ENCODE measurements at places on chromosomes 1 and 21. TPM values are rescaled to one million over a fixed set of nuclear protein-coding genes. Genes with fewer than 3 reads are reported as not detected.

DNA sequence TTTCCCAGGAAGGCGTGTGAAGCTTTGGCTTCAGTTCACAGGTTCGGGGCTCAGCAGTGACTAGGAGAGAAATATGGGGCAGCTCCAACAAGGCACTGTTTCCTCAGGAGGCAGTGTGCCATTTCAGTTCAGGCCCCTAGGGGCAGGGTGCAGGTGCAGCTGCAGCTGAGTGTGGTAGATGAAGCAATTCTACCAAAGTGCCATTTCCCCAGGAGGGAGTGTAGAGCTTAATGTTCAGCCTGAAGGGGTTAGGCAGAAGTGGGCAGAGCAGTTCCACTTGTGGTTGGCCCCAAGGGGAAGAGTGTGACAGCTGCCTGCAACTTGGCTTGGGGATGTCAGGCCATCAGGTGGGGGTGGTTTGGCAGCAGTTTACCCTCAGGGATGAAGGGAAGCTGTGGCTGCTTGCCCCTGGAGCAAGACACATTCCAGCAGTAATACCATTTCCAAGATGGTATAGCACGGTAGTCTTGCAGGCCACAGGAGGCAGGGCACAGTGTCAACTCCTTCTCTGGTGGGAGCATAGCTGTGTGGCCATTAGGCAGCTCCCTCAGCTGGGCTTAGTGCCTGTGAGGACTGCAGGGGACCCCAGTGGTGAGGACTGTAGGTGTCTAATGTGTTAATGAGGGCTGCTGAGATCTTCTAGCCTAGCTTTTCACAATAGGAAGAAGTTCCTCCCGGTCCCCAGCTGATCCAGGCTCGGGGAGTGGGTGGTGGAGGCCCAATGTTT is 34.7 kb downstream of the RGSL1 start:
- DNase-seq: no peak

GRCh38 chr1:85330214-85330631 is 53.8 kb upstream of the BCL10 start:
- no peak for DNase-seq

DNA sequence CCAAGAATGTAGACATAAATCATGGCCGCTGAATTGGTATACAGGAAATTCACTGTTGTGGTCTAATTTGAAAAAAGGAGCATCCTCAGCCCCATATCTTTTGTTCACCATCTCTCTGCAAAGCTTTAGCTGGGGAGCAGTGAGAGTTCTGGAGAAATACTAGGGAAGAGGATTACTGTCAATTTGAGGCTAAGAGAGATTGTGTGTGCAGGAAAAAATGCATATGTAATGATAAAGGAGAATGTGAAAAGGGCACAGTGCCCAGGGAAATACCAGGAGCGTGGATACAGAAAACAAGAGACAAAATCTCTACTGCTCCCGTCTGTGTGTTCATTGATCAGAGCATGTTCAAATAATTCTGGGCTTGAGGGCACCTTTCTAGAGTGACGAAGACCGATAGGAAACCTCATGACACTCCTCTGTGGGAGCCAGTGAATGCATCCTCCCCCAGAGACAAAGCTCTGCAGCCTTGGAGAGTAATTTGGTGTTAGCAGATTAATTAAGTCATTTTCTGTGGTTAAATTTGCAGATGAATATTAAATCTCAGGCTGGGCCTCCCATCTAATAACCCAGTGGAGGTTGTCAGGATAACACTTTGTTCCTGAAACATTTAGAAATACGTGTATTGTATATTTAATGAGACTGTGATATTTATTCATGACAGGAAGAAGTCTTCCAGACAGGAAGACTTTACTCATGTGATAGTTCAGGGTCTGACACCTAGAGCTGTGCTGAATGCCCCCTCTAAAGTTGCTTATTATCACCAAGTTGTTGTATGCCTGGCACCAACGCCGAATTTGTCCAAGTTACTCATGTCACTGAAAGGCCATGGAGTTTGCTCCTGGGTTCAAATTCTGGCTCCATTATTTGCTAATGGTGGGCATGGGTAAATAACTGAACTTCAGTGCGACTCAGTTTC is 287.3 kb upstream of the SGIP1 start:
- no peak for DNase-seq

EPHA10 gene
- total RNA-seq: 4.4 TPM

ACTN2 gene
- total RNA-seq: 6.7 TPM

- no peak for DNase-seq
Measured at GRCh38 chr1:228004331-228004855, 2.4 kb upstream of the WNT3A start.

DNA sequence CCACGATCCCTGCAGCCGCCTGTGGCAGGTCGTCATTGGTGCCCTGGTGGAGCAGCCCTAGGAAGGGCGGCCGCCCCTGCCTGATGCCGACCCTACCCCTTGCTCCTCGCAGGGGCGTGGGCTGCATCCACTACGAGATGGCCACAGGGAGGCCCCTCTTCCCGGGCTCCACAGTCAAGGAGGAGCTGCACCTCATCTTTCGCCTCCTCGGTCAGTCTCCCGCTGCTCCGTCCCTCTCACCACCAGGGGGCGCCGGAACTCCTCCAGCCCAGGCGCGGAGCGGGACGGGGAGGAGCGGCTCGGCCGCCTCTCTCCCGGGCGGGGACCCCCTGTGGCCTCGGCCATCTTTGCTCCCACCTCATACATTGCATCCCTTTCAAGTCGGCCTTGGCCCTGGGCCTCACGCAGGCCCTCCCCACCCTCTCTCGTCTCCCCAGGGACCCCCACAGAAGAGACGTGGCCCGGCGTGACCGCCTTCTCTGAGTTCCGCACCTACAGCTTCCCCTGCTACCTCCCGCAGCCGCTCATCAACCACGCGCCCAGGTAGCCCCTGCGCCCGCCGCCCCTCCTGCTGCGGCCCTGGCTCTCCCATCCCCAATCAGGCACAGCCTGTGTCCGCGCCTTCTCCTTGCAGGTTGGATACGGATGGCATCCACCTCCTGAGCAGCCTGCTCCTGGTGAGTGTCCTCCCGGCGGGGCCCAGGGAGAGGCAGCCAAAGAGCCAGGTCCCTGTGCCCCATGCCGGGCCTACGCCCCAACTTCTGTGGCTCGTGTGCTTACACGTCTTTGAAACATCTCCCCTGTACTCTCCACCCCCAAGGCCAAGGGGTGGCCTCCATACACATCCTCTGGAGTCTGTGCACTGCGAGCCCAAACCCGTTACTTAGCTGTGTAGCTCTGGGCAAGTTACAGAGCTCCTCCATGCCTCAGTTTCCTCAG is 24.7 kb downstream of the CDK18 start:
- DNase-seq: peak; percentile 85

ALG14 gene
- total RNA-seq: 12.6 TPM

GRCh38 chr1:224333309-224333926 is 3.4 kb upstream of the NVL start:
- DNase-seq: no peak

GRCh38 chr1:46530791-46531409 is 20.5 kb downstream of the KNCN start:
- DNase-seq: peak; percentile 70

LHX8 gene
- total RNA-seq: 0.21 TPM

- DNase-seq: peak; percentile 85
Measured at GRCh38 chr1:183318433-183318832, 99.7 kb downstream of the NMNAT2 start.

- no peak for DNase-seq
Measured at GRCh38 chr1:176096015-176096414, 111.1 kb downstream of the COP1 start.

PTPRU gene
- 100 TPM for total RNA-seq

CHIA gene
- total RNA-seq: not detected

- no peak for DNase-seq
Measured at GRCh38 chr1:159964144-159964543, 10.1 kb upstream of the SLAMF9 start.

ZNF672 gene
- 30.1 TPM for total RNA-seq

GRCh38 chr1:2480236-2480985 is 4.3 kb downstream of the PLCH2 start:
- no peak for DNase-seq

DYRK3 gene
- total RNA-seq: 4.8 TPM

DNA sequence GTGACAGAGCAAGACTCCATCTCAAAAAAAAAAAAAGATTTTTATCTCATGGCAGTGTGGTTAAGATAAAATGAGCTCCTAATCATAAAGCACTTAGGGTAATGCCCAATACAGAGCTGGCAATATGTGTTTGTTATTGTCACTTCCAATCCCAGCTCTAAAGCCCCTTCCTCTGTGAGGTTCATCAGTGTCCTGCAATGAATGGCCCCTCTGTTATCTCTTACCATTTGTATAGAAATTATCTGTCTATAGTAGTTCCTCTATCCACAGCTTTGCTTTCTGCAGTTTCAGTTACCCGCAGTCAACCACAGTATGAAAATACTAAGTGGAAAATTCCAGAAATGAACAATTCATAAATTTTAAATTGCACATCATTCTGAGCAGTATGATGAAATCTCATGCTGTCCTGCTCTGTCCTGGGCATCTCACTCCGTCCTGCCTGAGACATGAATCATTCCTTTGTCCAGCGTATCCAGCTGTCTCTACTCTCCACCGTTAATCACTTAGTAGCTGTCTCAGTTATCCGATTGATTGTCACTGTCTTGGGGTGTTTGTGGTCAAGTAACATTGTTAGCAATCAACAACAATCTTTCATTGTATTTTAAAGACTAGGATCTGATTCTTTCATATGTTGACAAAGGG is 50.2 kb upstream of the DNAH14 start:
- DNase-seq: no peak

DNA sequence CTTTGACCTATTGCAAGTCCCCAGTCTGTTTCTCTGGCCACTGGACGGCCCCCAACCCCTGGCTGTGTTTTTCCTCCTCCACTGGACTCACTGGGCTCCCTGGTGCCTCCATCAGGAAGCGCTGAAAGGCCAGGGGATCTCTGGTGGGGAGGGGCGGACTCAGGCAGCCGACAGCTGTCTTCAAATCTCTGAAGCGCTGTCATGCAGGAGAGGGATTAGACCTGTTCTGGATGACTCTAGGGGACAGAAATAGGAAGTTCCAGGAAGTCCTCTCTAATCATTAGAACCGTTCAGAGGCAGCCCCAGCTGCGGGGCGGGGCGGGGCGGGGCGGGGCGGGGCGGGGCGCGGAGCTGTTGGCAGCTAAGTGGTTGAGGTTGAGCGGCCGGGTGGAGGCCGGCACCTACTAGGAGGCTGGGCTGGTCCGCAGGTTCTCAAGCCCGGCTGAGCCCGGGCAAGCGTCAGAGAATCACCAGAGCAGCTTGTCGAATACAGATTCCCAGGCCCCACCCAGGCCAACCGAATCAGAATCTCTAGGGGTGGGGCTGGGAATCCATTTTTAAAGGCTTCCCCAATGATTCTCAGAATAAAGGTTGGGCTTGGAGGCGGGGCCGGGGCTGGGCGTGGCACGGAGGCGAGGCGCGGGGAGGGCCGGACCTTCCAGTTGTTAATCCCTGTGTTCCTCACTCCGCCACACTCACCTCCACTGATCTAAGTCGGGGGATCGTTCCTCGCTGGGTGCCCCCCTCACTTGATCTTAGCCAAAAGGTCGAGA is 11.4 kb upstream of the PHLDA3 start:
- DNase-seq: peak; percentile 90

RGL1 gene
- 20.9 TPM for total RNA-seq

DNA sequence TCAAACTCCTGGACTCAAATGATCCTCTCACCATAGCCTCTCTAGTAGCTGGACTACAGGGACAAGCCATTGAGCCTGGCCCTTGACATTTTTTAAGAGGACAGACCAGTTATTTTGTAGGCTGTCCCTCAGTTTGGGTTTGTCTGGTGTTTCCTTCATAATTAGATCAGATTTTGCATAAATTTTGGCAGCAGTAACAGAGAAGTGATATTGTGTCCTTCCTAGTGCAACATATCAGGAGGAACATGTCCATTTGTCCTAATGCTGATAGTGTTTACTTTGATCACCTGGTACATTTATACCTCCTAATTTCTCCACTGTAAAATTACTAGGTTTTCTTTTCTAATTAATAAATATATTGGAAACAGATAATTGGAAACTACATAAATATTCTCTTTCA is 5.9 kb upstream of the NID1 start:
- no peak for DNase-seq

DNA sequence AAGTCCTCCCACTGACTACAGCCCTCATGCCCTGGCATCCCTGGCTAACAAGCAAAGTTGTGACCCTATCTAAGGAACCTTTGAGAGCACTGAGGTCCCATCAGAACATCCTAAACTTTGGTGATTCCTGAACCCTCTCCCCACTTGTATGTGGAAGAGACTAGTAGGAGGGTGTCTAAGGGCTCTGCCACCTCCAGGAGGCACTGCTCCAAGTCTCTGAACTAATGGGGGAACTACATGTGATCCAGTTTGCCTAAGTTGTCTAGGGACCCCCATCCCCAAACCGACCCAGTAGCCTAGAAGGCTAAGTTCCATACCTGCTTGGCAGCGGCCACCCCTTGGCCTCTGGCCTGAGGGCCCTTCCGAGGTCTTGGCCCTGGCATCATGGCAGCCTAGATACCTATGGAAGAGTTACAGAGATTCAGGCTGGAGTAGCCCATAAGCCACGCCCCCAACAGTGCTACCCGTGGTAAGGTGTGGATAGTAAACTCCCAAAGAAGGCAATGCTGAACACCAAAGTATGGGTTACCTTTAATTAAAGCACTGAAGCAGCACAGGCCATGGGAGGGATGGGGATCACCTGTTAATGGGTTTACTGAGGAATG is 1.7 kb downstream of the CC2D1B start:
- DNase-seq: no peak

- DNase-seq: no peak
Measured at GRCh38 chr1:30747033-30748008, 10.3 kb downstream of the LAPTM5 start.

DNA sequence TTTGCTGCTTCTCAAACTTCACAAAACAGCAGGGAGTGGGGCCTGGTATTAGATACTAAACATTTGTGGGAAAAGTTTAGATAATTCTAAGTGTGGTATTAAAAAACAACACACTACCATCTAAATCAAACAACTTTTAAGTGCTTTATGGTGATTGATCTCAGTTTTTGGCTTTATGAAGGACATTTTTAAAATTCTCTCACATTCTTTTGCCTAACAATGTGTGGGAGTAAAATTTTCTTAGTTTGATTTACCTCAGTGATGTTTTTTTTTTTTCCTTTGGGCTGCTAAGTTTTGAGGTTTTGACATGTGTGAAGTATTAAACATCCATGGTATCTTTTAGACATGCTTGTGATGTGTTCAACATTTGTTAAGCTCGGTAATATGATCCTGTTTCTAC is 116.2 kb downstream of the DISP1 start:
- no peak for DNase-seq

DNA sequence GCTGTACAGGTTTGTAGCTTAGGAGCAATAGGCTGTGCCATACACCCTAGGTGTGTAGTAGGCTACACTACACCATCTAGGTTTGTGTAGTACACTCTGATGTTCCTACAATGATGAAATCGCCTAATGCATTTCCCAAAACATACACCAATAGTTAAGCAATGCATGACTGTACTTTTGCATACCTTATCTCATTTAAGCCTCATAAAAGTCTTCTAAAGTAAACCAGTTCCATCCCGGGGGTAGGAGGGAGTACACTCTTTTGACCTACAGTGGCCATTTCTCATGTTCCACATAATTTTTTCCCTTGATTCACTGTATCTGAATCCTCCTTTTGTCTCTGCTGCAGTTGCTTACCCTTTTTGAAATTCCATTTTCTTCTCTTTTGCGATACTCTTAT is 12.2 kb downstream of the TRMT13 start:
- DNase-seq: no peak

Data from ureter (tissue), 1 donor.